Fibroblast of skin of abdomen (primary cell): ENCODE measurements at places on chromosomes 6 and 20.

DNA sequence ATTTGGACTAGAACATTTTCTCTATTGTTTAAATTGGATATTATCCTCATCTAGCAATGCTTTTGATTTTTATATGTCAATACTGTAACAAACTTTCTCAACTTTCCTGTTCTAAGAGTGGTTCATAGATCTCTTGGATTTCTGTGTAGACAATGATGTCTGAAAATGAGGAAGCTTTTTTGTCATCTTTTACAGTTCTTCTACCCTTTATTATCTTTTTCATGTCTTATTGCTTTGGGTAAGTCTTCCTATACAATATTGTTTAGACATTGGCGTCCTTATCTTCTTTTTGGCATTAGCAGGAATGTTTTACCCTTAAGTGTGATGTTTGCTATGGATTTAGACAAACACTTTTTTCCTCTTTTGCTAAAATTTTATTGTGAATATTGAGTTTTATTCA, 91.5 kb upstream of the MTHFD1L start:
- DNase-seq, result no peak

- peak; percentile 68 for DNase-seq
Observed at GRCh38 chr20:19735446-19735845, 22.6 kb upstream of the RIN2 start.

DNA sequence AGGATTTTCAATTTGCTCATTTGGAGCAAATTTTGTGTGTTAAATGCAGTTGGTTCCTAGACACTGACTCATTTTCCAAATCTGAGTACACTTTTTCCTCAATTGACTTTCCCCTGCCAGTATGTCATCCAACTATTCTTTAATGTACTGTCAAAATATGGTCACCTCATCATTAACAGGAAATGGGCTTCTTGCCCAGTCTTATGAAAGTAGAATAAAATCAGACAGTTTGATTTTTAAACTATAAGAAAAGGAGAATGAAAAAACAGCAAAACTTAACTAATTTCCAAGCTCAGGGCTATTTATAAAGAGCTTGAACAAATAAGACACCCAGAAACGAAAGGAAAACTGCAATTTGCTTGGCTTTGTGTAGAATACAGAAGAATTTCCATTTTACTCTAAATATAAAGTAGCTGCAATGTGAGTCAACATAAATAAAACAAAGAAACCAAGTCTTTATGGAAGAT, 43.7 kb upstream of the RAB23 start:
- peak; percentile 82 for DNase-seq

DNA sequence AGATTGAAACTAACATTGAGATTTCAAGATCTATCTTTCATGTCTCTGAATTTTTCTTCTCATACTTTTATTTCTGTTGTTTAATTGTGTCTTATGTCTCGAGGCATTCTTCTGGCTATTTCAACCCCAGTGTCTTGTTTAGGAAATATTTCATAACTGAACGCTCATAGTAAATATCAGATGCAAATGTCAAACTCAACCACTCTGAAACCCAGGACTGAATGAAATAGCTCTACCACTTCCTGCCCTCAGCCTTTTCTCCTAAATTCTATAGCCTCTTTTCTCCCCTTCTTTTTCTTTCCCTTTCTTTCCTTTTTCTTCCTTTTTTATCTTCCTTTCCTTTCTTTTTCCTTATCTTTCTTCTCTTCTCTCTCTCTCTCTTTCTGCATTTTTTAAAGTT, 7.7 kb downstream of the ISM1 start:
- no peak for DNase-seq

- no peak for DNase-seq
Observed at GRCh38 chr20:46275091-46275490, 33.2 kb downstream of the CDH22 start.

DNA sequence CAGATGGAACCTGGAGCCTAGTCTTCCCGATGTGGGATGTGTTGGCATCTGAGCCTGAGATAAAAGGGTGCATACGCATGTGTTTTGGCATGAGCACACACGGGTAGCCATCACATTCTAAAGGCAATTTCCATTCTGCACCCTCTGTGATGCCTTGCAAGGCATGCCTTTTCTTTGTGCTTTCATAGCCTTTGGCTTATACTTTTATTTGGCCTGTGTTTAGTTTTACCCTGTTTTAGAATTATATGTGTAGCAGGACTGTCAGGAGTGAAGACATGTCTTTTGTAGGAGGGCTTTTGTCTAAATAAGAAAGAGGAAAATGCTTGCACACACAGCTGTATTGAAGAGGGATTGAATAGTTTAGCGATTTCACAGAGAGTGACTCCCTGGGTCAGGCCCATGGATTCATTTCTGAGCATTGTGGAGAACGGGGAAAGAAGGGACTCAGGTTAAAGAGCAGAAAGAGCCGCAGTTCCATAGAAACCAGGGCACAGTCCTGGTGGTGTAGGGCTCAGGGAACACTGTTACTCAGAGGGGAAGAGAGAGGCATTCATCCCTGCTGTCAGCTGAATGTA, 530.2 kb downstream of the DHX35 start:
- no peak for DNase-seq
